Esophagus mucosa (tissue), 1 donor: ENCODE measurements at places on chromosomes 4 and X. TPM values are rescaled to one million over a fixed set of nuclear protein-coding genes. Genes with fewer than 3 reads are reported as not detected.

- ATAC-seq: no peak
Observed at GRCh38 chrX:102085706-102086105, 39.8 kb upstream of the TCEAL2 start.

The SPIN4 gene
- 8.4 TPM for total RNA-seq

- ATAC-seq: no peak
Observed at GRCh38 chrX:154016366-154017076, 3.2 kb downstream of the IRAK1 start.

The CHST7 gene
- total RNA-seq: 0.96 TPM

The PLS3 gene
- total RNA-seq: 145 TPM

The ADH1A gene
- total RNA-seq: not detected

DNA sequence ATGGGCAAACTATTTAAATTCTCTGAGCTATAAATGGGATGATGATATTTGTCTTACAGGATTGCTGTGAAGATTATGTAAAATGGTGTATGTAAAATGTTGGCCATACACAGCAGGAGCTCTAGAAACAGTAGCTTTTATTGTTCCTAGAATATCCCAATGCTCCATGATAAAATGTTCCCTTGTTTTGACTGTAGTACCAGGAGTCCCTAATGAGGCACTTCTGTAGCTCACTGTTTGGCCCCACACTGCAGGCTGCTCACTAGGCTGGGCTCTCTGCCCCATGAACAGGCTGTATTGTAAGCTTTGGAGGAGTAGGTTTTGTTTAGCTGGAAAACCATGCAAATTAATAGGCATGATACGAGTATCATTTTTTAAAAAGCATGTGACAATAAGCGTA lies 3.3 kb upstream of the FGA start:
- no peak for ATAC-seq

The AKAP14 gene
- not detected for total RNA-seq

DNA sequence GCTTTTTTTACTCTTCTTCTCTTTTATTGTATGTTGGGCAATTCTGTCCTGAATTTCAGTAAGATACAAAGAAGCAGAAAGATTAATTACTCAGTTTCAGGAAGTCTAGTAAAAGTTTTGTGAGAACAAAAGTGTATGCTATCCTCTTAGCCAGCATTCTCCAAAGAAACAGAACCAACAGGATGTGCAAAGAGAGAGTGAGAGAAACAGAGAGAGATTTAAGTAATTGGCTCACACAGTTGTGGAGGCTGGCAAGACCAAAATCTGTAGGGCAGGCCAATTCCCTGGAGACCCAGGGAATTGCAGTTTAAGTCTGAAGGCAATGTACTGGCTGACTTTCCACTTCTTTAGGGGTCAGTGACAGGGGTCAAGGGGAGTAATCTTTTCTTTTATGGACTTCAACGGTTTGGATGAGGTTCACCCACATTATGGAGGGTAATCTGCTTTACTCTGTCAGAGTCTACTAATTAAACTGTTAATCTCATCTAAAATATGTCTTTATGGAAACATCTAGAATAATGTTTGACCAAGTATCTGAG lies 59.2 kb upstream of the SLC39A8 start:
- ATAC-seq: no peak

The TMEM47 gene
- 0.92 TPM for total RNA-seq

GRCh38 chr4:169267070-169267469 lies 3.7 kb downstream of the SH3RF1 start:
- no peak for ATAC-seq

The PRMT9 gene
- 4.1 TPM for total RNA-seq

The TENT5D gene
- total RNA-seq: not detected

GRCh38 chrX:100636321-100636991 lies at the start of gene TSPAN6:
TSPAN6 (minus strand) TSS chrX:100636806; CDS start chrX:100636694, 112 bp downstream.
- ATAC-seq: peak; percentile 95

The POU4F2 gene
- not detected for total RNA-seq

The ZDHHC15 gene
- 0.20 TPM for total RNA-seq

DNA sequence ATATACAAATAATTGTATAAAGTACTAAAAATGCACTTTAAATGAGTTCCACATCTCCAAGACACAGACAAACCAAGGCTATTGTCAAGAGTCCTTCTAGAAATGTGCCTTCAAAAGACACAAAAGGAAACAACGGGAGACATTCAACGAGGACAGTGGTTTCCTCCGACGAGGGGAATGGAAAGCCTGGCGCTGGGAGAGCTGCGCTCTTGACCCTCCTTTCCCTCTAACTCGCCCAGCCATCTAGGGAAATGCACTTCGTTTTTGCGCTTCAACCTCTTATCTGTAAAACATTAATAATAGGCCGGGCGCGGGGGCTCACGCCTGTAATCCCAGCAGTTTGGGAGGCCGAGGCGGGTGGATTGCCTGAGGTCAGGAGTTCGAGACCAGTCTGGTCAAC lies 37.0 kb downstream of the ZFP42 start:
- no peak for ATAC-seq

- ATAC-seq: no peak
Observed at GRCh38 chr4:127012549-127012948, 620.2 kb upstream of the INTU start.

GRCh38 chr4:176755001-176755400 lies 37.7 kb downstream of the VEGFC start:
- no peak for ATAC-seq

- no peak for ATAC-seq
Observed at GRCh38 chr4:82792912-82793649, 5.5 kb downstream of the SCD5 start.

- peak; percentile 64 for ATAC-seq
Observed at GRCh38 chr4:6568689-6569332, 6.2 kb upstream of the MAN2B2 start.

DNA sequence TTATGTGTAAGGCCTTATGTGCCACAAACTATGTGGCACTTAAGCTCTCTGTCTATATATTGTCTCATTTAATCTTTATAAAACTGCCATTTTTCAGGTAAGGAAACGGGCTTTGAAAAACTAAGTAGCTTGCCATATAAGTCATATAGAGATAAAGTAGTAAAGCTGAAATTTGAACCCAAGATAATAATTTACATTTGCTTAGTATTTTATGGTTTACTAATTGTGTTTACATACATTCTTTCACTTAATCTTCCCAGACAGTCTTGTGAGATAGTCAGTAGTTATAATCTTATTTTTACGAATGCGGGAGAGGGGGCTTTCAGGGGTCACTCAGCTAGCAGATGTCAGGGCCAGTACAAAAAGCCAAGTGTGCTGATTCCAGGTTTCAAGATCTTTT lies 13.9 kb upstream of the CCNG2 start:
- ATAC-seq: no peak

DNA sequence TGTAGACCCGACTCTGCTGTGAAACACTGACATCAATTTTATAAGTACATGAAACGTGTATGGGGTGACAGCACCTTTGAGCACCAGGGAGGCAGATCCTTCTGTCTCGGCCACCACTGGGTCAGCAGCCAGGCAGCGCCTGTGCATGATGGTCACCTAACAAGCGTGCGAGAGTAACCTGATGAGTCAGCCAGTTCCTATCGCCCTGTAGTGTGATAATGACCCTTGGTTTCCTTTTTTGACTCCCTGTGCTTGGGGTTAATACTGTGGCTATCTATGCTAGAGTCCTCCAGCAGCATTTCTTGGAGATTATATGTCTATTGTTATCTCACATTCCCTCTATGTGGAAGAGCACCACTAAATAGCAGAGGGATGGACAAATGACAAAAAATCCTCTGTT lies 101.6 kb downstream of the NPNT start:
- ATAC-seq: no peak

DNA sequence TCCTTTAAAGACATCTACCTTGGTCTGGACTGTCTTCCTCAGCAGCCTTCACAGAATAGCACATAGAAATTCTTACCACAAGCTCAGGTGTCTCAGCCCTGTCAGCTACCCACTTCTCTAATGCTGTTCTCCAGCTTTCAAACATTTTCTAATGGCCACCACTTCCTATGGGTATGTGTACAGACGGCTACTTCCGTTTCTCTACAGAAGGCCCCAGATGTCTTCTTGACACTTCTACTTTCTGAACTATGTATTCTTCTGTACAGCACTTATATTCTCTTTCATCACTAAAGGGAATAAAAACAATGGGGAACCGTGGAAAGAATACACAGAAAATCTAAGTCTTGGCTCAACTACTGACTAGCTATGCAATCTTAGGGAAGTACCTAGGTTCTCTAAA lies 13.3 kb downstream of the OPHN1 start:
- ATAC-seq: no peak

DNA sequence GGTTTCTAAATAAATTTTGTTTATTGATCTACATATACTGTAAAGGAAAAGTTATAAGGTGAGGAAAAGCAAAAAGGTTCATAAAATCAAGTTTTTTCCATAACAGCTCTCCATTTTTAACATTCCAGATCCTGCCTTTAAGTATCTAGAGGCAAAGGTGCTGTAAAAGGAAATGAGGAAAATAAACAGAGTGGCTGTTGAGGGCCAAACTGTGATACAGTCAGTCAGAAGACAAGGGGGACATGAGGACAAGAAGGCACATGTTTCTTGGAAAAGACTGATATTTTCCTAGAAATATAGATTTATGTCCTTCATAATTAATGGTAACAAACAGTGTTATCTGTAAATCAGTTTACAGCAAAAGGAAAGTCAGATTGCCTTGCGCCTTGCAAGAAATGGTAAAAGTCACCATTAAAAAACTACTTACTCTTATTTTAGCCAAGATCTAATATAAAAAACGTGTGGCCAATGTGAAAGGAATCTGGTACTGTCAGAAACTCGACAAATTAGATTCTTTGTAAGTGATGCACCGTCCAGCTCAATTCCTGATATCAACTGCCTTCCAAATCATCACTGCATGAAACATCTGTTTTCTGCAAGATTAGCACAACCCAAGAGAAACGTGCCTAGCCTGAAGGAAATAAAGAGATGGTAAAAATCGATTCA lies 34.0 kb upstream of the VEGFD start:
- no peak for ATAC-seq

The CCNA2 gene
- 22.1 TPM for total RNA-seq

DNA sequence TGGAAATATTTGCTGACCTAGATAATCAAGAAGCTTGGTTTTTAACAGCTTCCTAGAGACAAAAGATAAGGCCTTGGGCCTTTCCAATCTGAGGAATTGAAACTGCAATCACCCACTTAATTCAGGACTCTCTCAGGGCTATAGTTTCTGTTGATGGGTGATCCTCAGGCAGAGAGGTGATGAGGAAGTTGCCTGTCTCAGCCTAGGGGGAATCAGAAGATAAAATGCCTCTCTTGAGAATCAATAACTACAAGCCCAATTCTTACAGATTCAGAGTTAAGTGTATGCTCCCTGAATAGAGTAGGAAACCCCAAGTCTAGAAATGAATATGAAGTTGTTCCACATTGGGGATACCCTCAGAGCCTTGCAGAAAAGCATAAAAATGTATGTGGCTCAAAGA lies 45.5 kb downstream of the NFKB1 start:
- no peak for ATAC-seq

The TMPRSS11F gene
- total RNA-seq: 12.4 TPM

- ATAC-seq: no peak
Observed at GRCh38 chrX:149079805-149080406, 425.2 kb downstream of the IDS start.

DNA sequence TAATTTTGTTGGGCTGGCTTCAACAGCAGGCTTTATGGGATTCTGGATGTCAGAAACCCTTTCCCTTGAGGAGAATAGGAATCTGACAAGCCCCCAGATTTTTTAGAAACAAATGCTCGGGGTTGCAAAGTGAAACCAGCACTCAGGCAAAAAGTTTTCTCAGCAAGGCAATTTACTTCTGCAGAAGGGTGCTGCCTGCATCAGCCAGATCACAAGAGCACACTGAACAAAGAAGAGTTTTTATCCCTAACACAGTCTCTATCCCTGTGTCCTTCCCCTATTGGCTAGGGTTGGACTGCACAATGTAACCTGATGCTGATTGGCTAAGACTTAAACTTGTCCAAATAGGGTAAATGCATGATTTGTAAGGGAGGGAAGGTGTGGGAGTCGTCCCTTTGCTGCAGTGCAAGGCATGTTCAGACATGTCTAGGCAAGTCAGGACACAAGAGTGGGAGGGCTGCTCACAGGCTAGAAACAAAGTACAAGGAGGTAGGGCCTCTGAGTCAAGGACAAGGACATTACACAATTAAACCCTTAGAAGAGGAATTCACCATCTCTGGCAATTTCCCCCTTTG lies 175.8 kb downstream of the CCNG2 start:
- ATAC-seq: no peak

GRCh38 chr4:58209551-58209950 lies 1099.4 kb upstream of the IGFBP7 start:
- ATAC-seq: no peak

GRCh38 chrX:38236901-38237615 lies 16.4 kb upstream of the SRPX start:
- no peak for ATAC-seq

The PTPN13 gene
- 87.3 TPM for total RNA-seq

DNA sequence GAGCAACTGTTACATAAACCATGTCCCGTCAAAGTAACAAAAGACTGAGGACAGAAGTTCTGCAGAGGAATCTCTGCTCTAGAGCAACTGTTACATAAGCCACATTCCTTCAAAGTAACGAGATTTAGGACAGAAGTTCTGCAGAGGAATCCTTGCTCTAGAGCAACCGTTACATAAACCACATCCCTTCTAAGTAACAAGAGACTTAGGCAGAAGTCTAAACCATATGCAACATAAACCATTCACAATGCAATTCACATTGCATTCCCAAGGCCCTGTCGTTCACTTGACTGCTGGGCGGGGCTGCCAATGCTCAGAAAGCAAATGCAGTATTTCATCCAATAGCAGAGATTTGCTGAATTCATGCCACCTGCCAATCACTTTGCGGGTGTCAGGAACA lies 124.4 kb upstream of the PUDP start:
- no peak for ATAC-seq
